Smooth muscle cell of the brain vasculature (primary cell): ENCODE measurements at places on chromosomes 2 and 18.

- DNase-seq, result no peak
Measured at GRCh38 chr2:1617425-1618021, 126.8 kb downstream of the PXDN start.

DNA sequence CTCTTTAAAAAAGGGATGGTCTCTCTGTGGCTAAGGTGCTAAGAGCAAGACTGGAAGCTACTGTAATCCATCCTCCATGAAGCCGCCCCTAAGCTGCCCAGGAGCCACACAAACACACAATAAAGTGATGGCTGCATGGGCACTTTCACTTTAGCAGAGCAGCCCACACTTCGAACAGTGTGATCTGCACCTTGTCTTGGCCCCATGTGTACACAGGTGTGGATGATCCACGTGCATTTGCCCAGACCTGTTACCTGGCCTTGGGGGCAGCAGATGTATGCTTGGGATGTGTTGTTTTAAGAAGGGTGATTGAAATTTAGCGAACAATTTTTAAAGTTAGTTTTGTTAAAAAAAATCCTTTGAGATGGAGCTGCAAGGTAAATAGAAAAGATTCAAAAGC lies 39.9 kb downstream of the TMEM178A start:
- DNase-seq, result no peak

DNA sequence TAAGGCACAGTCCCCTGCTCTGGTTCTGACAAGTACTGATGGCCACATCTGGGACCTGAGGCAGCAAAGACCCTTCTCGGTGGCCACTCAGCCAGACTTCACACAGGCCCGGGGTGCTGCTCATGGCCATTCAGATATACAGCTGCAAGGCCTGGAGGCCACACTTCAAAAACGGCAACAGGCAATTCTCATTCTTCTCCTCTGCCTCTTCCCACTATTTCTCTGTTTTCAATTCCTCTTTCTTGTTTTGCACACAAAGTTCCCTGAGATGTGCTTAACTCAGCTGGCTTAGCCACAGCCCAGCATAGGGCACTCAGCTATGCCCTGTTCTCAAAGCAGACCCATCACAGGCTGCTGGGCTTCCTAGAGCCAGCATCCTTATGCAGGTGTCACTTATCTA lies 29.9 kb downstream of the PTPN18 start:
- no peak for DNase-seq

DNA sequence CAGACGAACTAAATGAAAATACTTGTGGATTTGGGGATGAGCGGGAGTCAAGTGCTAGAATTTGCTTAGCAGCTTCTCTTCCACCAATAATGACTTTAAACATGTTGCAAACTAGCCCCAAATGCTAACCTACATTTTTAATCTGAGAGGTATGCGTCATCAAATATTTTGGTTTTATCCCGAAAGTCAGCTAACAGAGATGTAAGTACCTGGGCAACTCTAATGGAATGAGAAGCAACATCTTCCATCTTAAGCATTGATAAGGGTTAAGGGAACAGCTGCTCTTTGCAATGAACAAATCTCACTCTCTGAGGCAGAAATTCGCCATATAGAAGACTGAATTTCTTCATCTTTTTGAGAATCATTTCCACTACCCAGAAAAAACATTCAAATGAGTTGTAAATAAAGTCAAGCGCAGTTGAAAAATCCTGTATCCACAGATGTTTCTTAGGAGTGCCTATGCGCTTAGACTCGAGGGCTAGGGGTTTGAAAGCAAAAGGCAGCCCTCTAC lies 926 bp upstream of the YPEL5 start:
- no peak for DNase-seq

DNA sequence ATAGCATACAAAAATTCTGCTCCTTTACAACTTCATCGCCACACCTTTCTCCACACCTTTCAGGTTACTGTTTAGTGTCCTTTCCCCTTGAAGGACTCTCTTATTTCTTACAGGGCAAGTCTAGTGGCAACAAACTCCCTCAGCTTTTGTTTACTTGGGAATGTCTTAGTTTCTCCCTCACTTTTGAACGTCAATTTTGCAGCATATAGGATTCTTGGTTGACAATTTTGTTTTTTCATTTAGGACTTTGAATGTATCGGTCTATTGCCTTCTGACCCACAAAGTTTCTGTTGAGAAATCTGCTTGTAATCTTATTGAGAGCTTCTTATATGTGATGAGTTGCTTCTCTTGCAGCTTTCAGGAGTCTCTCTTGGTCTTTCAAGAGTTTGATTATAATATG lies 43.5 kb downstream of the SLC39A10 start:
- no peak for DNase-seq

GRCh38 chr2:128782411-128783192 lies 463.9 kb upstream of the HS6ST1 start:
- no peak for DNase-seq

DNA sequence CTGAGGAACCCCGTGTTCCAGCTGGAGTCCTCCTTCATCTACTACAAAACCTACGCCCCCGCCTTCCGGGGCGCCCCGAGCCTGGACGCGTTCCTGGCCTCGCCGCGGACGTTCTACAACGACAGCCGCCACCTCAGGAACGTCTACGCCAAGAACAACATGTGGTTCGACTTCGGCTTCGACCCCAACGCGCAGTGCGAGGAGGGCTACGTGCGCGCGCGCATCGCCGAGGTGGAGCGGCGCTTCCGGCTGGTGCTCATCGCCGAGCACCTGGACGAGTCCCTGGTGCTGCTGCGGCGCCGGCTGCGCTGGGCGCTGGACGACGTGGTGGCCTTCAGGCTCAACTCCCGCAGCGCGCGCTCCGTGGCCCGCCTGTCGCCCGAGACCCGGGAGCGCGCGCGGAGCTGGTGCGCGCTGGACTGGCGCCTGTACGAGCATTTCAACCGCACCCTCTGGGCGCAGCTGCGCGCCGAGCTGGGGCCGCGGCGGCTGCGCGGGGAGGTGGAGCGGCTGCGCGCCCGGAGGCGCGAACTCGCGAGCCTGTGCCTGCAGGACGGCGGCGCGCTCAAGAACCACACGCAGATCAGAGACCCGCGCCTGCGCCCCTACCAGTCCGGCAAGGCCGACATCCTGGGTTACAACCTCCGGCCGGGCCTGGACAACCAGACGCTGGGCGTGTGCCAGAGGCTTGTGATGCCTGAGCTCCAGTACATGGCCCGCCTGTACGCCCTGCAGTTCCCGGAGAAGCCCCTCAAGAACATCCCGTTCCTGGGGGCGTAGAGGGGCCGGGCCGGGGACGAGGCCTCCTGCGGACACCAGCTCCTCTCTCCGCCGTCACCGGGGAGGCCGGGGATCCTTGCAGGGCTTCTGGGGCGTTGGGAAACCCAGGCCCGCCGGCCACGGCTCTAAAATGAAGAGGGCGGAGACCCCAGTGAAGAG lies 5.3 kb upstream of the NEU4 start:
- no peak for DNase-seq
